ENCODE measurements at places on chromosomes 2 and 18.

DNA sequence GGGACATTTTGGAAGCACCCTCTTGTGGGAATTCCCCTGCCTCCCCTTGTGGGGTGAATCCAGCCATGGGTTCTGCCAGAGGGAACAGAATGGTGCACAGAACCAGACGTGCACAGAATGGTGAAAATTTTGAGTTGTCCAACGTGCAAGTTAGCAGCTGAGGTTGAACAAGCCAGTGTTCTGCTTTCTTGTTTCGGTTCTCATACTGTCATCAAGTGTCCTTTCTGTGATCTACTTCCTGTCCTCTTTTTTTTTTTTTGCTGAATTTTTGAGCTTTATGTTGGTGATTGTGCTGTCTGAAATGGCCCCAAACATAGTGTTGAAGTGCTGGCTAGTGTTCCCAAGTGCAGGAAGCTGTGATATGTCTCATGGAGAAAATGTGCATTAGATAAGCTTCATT, 21.5 kb upstream of the REEP1 start:
- DNase-seq = no peak

GRCh38 chr18:80247393-80247841, at the start of gene PARD6G:
Gene PARD6G, minus strand, starts transcription at chr18:80247514. Its CDS starts 166 bp downstream, at chr18:80247348.
- no peak for DNase-seq

GRCh38 chr18:31497836-31498573, at the start of gene DSG2:
Gene DSG2, plus strand, starts transcription at chr18:31498177. Its CDS starts 75 bp downstream, at chr18:31498252.
- DNase-seq = no peak

GRCh38 chr2:157245846-157246764, 11.4 kb upstream of the GALNT5 start:
- no peak for DNase-seq

DNA sequence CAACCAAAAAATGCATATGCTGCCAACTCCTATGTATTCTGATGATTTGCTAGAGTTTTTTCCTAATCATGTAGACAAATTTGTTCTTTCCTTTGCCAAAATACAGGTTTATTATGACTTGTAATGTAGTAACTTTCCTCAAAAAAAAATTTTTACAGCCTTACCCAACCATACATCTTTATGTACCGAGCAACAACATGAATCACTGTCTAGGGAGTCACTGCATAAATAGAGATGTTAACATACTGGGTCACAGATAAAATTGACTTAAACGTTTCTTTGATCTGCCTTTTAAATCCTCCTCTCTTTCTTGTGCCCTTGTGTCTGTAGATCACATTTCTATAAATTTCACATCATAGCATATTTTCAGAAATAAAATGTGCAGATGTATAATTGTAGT, 143.6 kb downstream of the MBD2 start:
- DNase-seq = no peak

- peak; percentile 76 for DNase-seq
These were observed 5.5 kb downstream of the TMBIM1 start for GRCh38 chr2:218286570-218287459.

DNA sequence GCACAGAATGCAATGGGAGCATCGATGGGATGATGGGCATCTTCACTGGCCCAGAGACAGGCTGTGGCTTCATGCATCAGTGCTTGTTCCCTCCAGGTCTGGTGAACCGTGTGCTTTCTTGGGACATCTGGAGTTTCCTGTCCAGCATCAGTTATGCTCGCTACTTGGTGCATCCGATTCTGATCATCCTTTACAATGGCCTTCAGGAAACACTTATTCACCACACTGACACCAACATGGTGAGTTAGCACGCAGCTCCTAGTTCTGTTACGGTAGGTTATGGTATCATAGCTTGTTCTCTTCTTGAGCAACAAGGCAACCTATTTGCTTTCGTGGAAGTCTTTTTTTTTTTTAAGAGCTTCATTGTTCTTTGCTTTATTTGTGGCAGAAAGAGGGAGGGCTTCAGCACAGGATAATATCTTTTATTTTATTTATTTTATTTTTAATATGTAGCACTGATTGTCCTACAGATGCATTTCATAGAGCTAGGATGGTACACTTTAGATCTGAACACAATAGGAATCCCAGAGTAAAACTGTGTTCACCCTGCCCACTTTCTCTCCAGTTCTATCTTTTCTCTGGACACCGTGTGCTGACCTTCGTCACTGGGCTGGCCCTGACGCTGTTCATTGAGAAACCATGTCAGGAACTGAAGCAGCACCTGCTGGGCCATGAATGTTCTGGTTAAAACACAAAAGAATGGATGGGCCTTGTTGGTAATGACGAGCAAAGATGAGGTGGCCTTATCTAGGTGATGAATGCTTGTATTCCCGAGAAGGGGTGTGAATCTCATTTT, 71.2 kb upstream of the SEC11C start:
- no peak for DNase-seq

- DNase-seq = no peak
These were observed 246.8 kb downstream of the IKZF2 start for GRCh38 chr2:212904646-212905045.

DNA sequence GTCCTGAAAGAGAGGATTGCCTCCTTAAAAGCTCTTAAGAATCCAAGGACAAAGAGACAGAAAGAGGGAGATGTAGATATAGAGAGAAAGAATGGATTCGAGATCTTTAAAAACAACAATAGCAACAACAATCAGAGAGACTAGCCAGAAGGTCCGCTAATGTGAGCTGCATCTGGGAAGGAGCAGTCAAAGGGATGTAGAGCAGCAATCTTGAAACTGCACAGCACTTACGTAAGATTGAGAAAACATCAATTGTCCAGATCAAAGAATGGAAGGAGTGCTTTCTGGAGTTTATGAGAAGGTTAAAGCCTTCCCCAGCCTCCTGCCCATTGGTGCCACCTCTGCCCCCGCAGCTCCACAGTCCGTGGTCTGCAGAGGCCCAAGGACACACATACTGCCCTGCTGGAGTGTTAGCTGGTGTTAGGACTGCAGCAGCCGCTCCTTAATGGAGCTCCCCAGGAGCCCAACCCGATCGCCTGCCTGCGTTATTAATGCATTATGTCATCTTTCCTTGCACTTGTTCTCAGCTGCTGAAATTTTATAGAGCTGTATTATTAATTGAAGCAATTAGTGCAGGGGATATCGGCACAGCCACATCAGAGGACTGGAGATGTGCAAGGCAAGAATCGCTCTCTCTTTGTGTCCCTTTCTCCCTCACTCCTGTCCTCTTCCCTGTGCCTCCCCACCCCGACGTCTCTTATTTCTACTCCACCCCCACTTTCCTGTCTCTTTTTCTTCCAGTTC, 94.2 kb upstream of the STPG4 start:
- no peak for DNase-seq

DNA sequence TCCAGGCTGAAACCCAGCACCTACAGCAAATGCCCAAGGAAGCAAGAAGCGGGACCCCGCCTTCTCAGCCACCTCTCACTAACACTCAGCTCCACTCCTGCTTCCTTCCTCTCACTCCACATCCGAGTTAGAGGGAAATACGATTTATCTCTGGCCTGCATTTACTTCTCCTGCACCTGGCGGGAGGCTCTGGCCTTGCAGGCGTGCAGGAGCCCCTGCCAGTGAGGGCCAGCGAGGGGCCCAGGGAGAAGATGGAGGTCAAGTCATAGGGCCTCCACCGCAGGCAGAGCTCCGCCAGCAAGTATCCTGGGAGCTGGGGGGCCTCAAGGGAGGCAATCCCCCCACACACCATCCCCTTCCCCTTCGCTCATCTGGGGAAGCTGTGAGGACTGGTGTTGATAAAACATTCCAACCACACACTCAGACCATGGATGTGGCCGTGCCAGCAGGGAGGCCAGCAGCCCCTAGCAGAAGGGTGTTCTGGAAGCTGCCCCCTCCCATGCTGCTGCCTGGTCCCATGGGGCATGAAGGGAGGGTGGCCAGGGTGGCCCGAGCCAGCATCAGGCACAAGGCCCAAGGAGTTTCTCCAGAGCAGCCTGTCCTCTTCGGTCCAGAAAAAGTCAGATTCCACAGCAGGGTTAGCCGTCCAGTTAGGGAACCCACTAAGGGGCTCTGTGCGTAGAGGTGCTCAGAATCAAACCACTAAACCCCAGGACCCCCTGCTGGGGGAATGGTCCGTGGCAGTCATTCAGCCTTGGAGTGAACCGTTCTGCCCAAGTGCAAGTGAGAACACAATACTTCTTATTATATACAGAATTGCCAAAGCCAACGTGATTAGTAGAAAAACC, 91.2 kb downstream of the HDAC4 start:
- no peak for DNase-seq

DNA sequence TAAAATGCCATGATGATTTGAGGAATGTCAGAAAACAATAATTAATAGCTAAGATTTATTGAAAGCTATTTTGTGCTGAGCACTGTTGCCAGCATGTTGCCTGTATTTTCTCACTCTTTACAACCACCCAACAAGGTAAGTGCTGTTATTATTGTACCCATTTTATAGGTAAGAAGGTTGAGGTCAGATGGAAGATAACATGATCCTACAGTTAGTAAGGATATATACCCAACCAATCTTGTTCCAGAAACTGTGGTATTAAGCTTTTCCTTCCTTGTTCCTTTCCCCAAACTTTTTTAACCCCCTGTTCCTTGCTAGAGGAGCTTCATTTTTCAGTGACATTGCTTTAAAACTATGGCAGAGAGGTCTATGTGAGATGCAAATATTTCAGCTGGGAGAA, 738.0 kb upstream of the ZEB2 start:
- DNase-seq = no peak

DNA sequence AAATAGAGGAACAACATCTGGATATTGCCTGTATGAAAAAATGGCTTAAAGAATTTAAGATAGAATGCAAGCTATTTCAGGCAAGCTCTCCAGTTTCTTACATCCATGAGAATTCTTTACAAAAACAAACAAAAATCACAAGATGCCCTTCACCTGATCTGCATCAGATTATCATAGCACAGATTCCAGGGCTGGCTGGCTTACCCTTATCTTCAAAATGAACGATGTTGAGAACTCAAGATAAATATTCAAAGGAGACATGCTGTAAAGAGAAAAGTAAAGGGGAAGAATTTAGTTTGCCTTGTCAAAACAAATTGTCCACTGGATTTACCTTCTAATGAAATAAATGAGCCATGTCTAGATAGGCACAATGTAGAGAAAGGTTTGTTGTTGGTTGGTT, 18.7 kb upstream of the SLC40A1 start:
- DNase-seq = no peak

GRCh38 chr2:120348134-120348736, 2.3 kb downstream of the INHBB start:
- no peak for DNase-seq
